ENCODE measurements at places on chromosomes 11 and 22.

DNA sequence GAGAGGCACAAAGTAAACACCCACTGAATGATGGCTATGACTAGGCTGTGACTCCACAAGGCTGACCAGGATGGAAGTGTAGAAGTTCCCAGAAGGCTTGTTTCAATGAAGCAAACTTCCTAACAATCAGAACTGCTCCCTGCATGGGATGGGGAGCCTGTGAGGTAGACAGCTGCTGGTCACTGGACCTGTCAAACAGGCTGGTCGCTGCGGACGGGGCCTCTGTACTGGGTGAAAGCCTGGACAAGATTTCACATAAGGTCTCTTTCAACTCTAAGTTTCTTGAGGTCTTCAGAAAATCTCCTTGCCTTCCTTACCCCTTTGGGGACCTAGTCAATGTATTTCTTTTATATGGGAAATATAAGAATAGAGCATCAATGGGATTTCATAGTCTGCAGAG, 438.2 kb downstream of the BUD13 start:
- DNase-seq, result no peak

DNA sequence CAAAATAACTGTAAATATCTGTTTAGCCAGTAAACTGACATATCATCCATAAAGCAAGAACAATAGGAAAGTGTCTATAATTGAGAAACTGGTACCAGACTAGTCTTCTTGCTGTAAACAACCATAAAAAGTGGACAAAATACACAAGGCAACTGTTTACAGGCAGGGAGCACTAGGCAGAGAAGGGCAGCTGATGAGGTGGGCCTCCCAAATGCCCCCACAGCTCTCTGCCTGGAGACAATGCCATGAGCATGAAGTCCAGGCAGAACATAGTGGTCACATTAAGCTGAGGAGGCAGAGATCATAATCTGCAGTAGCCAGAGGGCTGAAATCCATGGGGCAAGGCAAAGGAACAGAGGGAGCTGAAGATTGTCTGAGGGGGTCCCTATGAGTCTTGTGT, 30.7 kb downstream of the TBX1 start:
- DNase-seq, result no peak

DNA sequence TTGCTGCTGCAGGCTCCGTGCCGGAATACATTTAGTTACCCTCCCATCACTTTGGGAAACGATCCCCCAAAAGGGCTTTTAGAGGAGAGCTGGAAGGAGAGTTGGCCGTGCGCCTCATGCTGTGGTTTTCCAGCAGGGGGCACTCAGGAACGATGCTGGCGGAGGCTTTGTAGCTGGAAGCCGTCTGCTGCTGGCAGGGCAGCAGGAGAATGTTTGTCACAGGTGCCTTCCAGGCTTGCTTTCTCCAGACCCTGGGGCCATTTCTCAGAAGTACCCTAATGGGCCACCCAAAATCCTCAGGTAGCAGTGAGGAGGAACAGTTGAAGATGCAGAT, 30.0 kb upstream of the CABP7 start:
- peak; percentile 14 for DNase-seq

- DNase-seq, result no peak
These were observed 9.5 kb upstream of the CREB3L1 start for GRCh38 chr11:46267930-46268329.

DNA sequence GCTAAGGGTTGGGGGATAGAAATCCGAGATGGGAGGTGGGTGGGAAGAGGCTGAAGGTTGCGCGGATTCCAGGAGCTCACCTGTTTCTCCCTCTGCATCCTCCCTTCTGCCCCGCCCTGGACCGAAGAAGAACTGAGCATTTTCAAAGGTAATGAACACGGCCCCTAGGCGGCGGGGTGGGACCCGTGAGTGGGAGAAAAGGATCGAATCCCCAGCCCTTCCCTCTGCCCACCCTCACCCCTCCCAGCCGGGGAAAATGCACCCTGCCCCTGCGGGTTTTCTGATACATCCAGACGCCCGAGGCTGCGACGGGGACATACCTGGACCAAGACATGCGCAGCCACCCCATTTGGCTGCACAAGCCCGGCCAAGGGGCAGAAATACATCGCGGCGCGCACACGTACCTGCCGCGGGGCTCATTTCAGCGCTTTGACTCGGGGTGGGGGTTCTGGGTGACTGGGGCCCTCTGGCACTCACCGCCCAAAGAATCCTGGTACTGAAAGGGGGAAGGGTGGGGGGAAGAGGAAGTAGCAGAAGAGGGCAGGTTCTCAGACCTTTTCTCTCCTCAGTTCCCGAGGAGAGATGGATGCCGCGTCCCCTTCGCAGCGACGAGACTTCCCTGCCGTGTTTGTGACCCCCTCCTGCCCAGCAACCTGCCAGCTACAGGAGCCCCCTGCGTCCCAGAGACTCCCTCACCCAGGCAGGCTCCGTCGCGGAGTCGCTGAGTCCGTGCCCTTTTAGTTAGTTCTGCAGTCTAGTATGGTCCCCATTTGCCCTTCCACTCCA, 6.0 kb downstream of the VSIG2 start:
- DNase-seq, result no peak

DNA sequence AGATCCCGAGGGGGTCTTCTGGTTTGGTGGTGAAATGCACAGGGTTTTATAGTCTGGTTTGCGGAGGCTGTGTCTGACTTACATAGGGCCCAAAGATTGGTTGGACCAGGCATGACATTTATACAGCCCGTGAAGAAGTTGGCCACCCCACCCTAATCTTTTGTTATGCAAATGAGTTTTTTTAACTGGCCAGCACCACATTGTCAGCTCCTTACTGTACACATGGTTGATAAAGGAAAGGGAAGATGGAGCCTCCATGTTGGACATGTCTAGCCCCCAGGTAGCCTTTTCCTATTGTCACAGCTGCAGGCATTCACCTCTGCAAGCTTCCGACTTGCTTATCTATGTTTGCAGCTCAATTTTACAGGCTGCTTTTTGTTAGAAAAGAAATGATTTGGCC, 70.1 kb downstream of the WT1 start:
- DNase-seq, result no peak

DNA sequence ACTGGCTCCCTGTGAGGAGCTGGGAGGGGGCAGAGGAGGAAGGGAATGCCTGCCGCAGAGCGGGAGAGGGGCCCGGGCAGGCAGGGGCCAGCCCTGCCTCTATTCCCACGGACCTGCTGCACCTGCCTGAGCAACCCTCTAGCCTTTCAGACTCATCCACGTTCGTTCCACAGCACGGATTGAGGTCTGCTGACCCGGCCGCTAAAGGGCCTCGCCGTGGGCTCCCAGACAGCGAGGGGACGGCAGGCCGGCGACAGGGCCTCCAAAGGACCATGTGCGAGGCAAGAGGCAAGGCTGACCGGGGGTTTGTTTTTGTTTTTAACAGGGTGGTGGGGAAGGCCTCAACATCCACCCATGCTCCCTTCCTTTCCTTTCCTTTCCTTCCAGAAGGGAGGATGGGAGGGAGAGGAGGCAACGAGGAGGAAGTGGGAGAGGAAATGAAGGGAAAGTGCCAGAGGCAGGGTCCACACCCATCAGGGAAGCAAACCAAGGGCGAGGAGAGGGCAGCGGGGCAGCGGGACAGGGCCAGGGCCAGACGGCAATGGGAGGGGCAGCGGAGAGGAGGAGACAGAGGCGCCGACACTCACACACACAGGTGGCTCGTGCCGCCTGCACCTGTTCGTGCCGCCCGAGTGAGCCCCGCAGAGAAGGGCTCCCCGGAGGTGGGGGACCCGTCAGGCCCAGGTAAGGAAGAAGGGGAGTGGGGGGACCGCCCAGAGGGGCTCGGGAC, 7.5 kb downstream of the LRFN4 start:
- DNase-seq, result no peak

DNA sequence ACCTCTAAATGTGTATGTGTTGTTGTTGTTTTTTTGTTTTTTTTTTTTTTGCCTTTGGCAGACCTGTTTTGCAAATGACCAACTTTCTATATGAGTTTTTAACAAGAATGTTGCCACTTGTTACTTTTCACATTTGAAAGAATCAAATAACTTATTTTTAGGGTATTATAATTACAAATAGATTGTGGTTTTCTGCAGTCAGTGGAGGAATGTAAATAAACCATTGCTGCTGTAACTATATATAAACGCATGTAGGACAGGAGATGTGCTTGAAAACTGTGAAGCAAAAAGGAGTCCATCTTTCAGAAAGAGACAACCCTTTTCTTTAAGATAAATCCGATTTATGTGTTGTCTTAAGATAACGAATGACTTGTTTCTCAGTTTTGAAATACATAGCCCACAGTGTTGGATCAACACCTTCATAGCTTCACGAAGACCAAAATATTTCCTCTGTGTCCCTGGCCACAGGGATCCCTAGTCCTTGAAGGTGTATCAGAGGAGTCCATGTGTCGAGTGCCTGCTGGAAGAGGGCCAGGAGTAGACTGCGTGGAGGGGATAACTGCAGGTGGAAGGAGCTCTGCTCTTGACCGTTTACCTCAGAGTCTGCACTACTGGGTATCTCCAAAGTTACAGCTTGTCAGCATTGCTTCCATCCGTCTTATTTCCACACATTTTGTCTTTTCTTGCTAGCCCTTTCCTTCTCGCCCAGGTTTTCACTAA, 24.7 kb downstream of the TNRC6B start:
- no peak for DNase-seq

DNA sequence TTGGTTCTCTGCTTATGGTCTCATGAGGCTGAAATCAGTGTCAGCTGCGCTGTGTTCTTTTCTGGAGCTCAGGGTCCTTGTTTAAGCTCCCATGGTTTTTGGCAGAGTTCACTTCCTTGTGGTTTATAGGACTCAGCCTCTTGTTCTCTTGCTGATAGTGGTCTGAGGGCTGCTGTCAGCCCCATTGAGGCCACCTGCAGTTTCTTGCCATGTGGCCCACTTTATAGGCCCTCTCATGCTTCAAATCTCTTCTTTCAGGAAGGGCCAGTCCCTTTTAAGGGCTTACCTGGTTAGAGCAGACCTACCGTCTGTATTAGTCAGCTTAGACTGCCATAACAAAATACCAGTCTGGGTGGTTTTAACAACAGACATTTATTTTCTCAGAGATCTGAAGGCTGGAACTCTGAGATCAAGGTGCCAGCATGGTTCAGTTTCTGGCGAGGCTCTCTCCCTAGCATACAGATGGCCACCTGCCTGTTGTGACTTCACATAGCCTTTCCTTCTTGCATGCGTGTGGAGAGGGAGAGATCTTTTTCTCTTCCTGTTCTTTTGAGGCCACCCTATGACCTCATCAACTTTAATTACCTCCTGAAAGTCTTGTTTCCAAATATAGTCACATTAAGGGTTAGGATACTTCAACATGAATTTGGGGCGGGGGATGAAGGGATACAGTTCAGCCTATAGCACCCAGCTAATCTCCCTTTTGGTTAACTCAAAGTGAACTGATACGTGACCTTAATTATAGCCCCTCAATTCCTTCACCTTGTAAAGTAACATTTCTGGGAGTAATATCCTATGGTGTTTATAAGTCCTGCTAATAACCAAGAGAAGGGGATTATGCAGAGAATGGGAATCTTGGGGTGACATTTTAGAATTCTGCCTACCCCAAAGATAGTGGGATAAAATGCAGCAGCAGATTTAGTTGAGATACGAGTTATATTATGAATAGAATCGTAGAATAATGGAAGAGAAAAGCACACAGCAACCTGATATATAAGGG, 131.8 kb downstream of the UVRAG start:
- DNase-seq, result no peak

GRCh38 chr11:79173615-79174014, 267.2 kb downstream of the TENM4 start:
- peak; percentile 58 for DNase-seq

DNA sequence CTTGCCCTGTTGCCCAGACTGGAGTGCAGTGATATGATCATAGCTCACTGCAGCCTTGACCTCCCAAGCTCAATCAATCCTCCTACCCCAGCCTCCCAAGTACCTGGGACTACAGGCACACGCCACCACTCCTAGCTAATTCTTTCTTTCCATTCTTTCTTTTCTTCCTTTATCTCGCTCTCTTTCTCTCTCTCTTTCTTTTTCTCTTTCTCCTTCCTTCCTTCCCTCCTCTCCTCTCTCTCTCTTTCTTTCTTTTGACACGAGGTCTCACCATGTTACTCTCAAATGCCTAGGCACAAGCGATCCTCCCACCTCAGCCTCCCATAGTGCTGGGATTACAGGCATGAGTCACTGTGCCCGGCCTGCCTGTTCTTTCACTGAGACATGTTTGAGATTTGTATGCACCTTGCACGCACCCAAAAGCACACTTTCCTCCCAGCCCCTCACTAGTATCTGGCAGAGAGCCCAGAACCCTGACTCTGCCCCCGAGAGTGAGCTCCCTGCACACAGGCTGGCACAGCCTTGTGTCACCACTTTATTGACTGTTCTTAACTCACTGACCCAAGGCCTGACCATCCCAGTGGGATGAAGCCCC, 56.8 kb downstream of the CD6 start:
- DNase-seq, result no peak

DNA sequence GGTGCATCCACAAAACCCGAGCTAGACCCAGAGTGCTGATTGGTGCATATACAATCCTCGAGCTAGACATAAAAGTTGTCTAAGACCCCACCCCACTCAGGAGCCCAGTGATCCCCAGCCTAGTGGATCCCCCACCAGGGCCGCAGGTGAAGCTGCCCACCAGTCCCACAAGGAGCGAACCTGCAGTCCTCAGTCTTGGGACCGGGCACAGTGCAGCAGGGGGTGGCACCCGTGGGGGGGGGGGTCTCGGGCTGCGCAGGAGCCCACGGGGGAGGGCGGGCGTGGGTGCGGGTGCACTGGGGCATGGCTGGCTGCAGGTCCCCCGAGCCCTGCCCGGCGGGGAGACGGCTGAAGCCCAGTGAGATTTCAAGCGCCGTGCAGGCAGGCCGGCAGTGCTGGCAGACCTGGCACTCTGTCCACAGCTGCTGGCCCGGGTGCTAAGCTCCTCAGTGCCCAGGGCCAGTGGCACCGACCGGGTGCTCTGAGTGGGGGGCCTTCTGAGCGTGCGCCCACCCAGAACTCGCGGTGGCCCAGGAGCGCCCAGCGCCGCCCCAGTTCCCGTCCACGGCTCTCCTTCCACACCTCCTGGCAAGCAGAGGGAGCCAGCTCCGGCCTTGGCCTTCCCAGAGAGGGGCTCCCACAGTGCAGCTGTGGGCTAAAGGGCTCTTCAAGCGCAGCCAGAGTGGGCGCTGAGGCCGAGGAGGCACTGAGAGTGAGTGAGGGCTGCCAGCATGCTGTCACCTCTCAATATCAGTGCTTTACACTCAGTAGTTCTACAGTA, 989.1 kb downstream of the FAM181B start:
- no peak for DNase-seq

- DNase-seq, result no peak
These were observed 4.3 kb upstream of the RRM1 start for GRCh38 chr11:4090258-4090657.

DNA sequence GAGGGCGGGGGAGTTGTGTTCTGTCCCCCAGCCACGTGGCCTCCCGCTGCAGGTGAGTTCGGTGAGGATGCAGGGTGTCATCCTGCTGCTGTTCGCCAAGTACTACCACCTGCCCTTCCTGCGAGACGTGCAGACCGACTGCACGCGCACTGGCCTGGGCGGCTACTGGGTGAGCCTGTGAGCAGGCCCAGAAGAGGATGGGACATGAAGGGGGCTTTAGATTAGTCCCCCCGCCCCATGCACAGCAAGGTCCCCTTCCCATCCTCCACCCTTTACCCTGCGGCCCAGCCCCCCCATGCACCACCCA, 4.1 kb downstream of the INPP5J start:
- no peak for DNase-seq

- DNase-seq, result no peak
These were observed 1232.8 kb downstream of the LRRC4C start for GRCh38 chr11:40226654-40227053.

All from GM04504 (cell line).